ENCODE measurements at places on chromosomes 5 and 9.

GRCh38 chr5:32233220-32233695 lies 59.1 kb upstream of the GOLPH3 start:
- no peak for DNase-seq

GRCh38 chr5:170312301-170312595 lies 14.7 kb upstream of the LCP2 start:
- DNase-seq: no peak

DNA sequence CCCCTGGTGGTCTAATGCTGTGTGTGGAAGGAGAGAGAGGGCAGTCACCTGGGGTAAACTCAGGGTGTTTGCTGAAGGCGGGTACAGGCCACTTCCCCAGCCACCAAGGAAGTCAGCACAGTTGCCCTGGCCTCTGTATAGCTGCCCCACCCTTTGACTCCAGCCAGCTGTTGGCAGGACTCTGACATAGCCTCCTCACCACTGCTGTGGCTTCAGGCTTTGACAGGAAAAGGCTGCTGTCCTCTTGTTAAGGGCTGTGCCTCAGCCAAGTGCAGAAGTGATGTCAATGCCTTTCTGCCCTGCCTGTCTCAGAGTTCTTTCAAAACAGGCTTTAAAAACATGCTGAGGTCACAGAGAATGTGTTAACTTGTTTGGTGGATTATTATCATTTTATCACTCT lies 487.2 kb upstream of the KLF4 start:
- DNase-seq: no peak

- DNase-seq: no peak
These were observed 3.2 kb upstream of the MAMDC2 start for GRCh38 chr9:70040376-70040903.

- DNase-seq: no peak
These were observed 14.0 kb downstream of the FAM13B start for GRCh38 chr5:138018849-138019248.

DNA sequence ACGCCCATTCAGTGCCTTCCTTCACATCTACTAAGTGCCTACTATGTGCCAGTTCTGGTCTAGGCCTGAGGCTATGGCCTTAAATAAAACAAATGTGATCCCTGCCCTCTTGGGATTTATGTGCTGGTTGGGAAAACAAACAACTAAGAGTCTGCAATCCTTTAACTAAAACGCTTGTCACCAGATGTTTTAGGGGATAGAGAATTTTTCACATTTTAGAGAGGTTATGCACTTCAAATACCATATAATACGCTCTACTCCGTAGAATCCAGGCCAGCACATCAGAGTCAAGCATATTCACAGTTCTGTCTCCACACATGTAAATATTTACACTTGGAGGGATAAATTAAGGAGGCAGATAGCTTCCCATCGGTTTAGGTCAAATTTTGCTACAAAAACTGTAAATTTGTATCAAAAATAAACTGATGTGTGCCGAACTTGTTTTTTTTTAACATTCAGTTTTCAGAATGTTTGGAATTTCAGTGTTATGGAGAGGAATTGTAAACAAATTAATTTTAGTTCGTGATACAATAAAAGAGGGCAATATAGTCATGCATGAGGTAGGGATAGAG lies 22.0 kb upstream of the ADRA1B start:
- no peak for DNase-seq

- no peak for DNase-seq
These were observed 2.8 kb upstream of the CCDC125 start for GRCh38 chr5:69335341-69335935.

DNA sequence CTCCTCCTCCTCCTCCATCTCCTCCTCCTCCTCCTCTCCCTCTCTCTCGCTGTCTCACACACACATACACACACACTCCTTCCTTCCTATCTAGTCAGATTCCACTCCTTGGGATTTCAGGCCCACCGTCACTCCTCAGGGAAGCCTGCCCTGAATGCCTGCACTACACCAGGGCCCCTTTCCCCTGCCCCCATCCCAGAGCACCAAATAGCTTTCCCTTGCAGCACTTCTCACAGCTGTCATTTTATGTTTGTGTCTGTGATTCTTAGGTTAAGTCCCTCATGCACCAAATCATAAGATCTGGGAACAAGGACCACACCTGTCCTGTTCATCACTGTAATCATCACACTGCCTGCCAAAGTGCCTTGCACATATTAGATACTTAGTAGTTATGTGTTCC lies 86.5 kb upstream of the GABRP start:
- no peak for DNase-seq

GRCh38 chr9:110308633-110309038 lies 29.0 kb downstream of the TXNDC8 start:
- DNase-seq: no peak

DNA sequence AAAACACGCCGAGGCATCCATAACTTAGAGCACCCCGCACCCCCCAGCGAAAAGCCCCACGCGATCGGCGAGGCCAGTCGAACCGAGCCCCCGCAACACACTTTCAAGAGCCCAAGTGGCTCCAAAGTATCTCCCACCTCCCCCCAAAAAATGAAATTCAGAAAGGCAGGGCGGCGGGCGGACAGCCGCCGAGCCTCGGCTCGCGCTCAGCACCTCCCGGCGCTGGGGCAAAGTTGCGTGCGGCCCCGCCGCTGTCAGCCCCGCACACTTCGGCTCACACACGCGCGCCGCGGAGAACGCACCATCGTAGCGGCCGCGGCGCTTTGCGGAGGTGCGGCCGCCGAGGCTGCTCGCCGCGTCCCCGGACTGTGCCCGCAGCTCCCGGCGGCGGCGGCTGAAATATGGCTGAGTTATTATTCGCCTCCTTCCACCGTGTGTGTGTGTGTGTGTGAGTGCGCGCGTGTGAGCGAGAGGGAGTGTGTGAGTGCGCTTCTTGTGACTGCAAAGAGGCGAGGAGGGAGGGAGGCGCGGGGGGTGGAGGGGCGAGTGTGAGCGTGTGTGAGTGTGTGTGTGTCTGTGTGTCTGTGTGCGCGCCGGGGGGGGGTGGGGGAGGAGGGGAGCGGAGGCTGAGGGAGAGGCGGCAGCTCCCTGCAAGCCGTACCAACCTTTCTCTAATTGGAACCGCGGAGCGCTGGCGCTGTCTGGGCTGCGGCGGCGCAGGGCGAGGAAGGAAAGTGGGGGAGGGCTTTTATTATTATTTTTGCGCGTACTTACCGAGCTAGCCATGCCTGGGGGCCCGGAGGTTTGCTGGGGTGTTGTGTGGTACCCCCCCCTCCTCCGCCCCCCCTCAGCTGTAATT lies 599 bp downstream of the MLLT3 start:
- DNase-seq: peak; percentile 60

DNA sequence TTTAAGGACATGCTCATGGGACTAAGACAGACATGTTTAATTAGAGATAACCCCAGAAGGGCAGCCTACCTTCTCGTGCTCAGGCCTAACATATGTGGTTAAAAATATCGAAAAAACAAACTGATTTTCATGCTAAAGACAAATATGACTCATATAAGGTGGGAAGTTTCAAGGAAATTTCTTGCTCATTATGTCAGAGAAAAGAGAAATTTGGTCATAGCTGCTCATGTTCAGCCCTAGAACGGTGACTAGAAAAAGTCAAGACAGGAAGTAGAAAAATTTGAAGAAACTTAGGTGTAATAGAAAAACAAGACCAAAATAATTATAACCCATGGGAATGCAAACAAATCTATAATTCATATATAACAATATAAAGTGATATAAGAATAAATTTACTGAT lies 120.6 kb downstream of the PRDM9 start:
- DNase-seq: no peak

GRCh38 chr9:34279411-34279810 lies 49.7 kb downstream of the KIF24 start:
- DNase-seq: no peak

DNA sequence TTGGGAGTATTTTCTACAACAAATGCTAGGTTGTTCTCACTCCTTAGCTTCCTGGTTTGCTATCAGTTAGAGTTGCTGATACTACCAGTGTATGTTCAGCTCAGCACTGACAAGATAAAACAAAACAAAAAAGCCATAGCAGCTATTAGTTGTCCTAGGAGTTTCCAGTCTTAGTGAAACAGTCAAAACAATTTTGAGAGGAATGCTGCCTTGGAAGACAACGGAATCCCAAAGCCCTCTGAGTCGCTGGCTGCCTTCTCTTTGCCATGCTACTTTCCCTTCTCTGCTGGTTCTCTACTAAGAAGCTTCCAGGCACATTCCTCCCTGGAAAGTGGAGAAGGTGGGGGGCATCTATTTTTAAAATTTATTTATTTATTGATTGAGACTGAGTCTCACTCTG lies 5.4 kb upstream of the CREBRF start:
- no peak for DNase-seq

DNA sequence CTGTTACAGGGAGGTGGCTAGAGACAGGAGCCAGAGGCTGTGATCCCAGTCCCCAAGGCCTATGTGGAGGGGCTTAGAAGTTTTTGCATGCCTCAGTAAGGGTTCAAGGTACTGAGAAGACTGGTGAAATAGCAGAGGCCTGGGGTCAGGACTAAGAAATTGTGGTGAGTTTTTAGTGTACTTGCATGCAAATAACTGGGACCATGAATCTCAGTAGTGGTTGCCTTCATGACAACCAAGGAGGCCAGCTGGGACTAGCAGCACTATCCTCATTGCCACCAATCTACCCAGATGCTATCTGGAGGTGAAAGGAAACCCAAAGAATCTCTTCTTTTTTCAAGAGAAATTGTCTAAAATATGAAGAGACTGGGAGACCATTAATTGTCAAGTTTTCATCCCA lies 395.1 kb downstream of the CETN3 start:
- no peak for DNase-seq

- no peak for DNase-seq
These were observed 44.7 kb upstream of the SLC27A6 start for GRCh38 chr5:128920345-128921215.

Measured in stimulated activated CD4-positive, alpha-beta T cell treated with anti-CD3 and anti-CD28 coated beads, TNF-alpha, amount 100 ng/mL, for 4 hours (primary cell).